ENCODE measurements at places on chromosomes 6 and 20. TPM values are rescaled to one million over a fixed set of nuclear protein-coding genes. Genes with fewer than 3 reads are reported as not detected.

CD109 gene
- total RNA-seq: 10.8 TPM

PNISR gene
- 66.4 TPM for total RNA-seq

RBM24 gene
- total RNA-seq: 1.3 TPM

SLC17A2 gene
- not detected for total RNA-seq

GSTA2 gene
- not detected for total RNA-seq

CPXM1 gene
- 57.7 TPM for total RNA-seq

NMBR gene
- total RNA-seq: not detected

DLGAP4 gene
- 83.1 TPM for total RNA-seq

TMX4 gene
- 53.4 TPM for total RNA-seq

DNAH8 gene
- total RNA-seq: not detected

- no peak for DNase-seq
These were observed 95.6 kb downstream of the TOX2 start for GRCh38 chr20:44010162-44010704.

DNA sequence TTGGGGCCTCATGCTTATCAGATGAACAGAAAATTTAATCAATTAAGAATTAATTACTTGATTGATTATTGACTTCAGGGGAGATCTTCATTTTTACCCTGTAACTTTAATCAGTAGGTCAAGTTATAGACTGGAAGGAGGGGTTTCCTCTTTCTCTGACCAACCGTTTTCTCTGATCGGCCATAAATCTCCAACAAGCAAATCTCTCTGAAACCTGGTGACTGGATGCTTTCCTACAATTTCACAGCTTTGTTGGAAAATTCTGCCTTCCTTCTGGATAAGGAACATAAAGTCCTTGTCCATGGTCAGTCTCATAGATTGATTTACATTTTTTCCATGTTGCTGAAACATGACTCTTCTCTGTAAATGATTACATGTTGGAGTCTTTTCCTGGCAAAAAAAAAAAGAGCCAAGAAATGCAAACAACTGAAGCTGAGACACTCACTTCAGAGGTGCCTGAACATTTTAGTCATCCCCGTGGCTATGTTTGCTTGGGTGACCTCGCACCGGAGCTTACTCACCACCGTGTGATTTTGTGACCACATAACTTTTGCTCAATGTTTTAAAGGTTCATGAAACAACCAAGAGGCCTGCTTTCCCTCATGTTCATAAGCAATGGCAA is 31.0 kb downstream of the IRF4 start:
- no peak for DNase-seq

GRCh38 chr6:18115356-18115755 is 7.1 kb downstream of the NHLRC1 start:
- DNase-seq: no peak

DNA sequence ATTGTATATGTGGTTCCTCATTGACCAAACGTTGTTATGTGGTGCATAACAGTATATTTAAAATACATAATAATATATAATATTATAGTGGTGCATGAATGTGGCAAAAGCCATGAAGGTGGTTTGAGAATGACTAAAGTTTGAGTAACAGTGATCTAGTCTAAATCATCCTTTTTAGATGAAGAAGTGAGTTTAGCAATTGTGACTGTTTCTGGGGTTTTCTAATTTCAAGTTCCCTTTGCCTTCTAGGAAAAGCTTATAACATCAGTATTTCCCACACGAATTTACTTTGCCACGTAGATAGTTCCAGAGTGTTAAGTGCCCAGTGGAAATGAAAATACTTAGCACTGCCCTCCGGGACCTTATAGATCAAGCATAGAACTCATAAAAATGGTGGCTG is 40.9 kb downstream of the ARFGEF2 start:
- no peak for DNase-seq

DNA sequence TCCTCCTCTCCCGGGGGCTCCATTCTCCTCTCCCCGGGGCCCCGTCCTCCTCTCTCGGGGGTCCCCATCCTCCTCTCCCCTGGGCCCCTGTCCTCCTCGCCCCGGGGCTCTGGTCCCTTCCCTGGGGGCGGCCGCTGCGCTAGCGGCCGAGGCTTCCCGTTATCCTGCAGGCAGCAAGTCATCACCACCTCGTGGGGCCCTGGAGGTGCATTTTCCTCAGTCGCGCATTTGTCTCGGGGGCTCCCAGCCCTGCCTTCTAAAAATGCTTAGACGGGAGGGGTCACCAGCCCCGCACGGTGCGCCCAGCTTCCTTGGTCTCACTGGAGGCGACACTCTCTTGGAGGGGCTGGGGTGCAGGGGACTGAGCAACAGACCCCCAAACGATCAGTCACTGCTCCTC is 216.5 kb downstream of the QKI start:
- DNase-seq: no peak

DNA sequence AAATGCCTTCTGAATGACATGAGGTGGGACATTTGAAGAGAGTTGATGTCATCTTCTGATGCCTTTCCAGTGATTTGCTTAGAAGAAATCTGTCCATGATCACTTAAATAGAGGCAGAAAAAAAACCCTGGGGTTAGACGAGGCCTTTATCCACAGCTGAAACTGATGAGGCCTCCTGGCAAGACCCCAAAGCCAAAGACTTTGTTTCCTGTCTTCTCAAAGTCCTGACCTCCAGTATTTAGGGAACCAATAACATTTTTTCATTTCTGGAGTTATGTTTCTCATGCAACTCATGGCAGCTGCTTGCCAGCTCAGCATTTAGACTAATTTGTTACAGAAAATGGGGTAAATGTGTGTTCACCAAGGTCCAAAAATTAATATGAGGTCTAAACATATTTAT is 248.0 kb upstream of the PRDM1 start:
- no peak for DNase-seq

GRCh38 chr6:161319231-161319630 is 45.4 kb upstream of the AGPAT4 start:
- no peak for DNase-seq

- no peak for DNase-seq
These were observed 3.1 kb upstream of the SNAP91 start for GRCh38 chr6:83711958-83712357.

GRCh38 chr6:17458966-17459365 is 65.6 kb downstream of the CAP2 start:
- DNase-seq: no peak

GRCh38 chr20:43188861-43189553 is 699 bp downstream of the PTPRT start:
- DNase-seq: no peak

DNA sequence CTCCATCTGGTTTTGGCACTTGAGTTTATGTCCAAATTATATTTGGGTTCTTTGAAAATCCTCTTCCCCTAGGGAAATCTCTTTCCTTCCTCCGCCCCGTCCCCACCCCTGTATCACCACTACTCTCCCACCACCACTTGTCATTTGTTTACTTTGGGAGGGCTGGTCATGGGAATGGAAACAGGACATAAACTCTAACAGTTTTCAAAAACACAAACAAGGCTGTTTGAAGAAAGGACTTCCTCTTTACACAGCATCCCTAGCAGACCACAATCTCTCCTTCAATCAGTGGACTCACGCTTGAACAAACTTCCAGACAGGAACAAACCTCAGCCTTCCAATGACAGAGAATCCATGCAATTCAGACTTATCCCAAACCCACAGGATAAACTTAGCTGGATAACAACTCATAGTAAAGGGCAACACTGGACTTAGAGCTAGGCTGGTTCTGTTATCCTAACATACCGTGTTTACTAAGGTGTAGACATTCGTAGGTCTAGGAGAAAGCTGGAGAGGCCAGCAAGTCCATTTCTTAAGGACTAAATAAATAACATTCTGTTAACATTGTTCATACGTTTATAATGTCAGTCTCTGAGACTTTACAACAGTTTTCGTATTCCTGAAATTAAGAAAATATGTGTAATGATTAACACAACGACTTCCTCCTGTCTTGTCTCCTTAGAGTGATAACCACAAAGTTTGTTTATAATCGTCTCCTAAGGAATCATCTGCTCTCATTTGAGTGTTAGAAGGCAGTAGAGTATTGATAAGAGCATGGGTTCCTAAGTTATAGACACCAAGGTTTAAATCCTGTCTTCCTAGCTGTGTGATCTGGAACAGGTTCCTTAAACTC is 44.1 kb upstream of the CTAGE9 start:
- no peak for DNase-seq

DNA sequence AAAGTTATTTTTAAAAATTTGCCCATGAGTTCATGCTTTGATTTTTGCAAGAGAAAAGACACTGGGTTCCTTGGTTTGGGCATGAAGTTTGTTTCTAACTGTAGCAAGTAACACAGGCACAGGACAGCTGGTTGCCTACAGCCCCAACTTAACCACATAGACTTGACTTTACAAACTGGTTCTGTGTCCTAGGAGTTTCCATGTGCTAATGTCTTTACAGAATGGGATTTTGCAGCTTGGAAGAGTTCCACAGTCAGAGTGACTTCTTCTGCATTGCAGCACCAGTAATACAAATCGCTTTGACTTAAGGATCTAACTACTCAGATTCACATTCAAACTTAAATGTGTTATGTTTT is 44.3 kb downstream of the OR2B2 start:
- no peak for DNase-seq

- DNase-seq: no peak
These were observed 577 bp downstream of the SASH1 start for GRCh38 chr6:148343047-148343782.

- no peak for DNase-seq
These were observed 17.4 kb upstream of the CSE1L start for GRCh38 chr20:49028684-49029083.

- DNase-seq: no peak
These were observed 751.4 kb upstream of the DEFB115 start for GRCh38 chr20:30506100-30506499.

- DNase-seq: no peak
These were observed 140.7 kb downstream of the HTR1B start for GRCh38 chr6:77322604-77323003.

- DNase-seq: no peak
These were observed 2.3 kb downstream of the TENT5A start for GRCh38 chr6:81750200-81750599.

GRCh38 chr6:100088009-100088408 is 94.0 kb upstream of the MCHR2 start:
- DNase-seq: no peak

- no peak for DNase-seq
These were observed 488.0 kb downstream of the BCKDHB start for GRCh38 chr6:80594461-80594860.

GRCh38 chr6:1381481-1382330 is 7.7 kb upstream of the FOXF2 start:
- peak; percentile 90 for DNase-seq

GRCh38 chr6:30938730-30939129 is 2.0 kb upstream of the MUCL3 start:
- DNase-seq: no peak

- no peak for DNase-seq
These were observed 53.3 kb upstream of the TMEM181 start for GRCh38 chr6:158506601-158507000.

GRCh38 chr20:15302075-15302474 is 964.7 kb upstream of the FLRT3 start:
- DNase-seq: no peak

GRCh38 chr20:53714524-53714923 is 120.9 kb upstream of the ZNF217 start:
- DNase-seq: no peak

Measured in mesenteric fat pad (tissue), 1 donor.